ENCODE measurements at places on chromosomes 4 and X.

- DNase-seq: no peak
Measured at GRCh38 chr4:8507196-8507570, 66.6 kb downstream of the TRMT44 start.

- no peak for DNase-seq
Measured at GRCh38 chrX:52852110-52852860, 15.6 kb downstream of the XAGE3 start.

DNA sequence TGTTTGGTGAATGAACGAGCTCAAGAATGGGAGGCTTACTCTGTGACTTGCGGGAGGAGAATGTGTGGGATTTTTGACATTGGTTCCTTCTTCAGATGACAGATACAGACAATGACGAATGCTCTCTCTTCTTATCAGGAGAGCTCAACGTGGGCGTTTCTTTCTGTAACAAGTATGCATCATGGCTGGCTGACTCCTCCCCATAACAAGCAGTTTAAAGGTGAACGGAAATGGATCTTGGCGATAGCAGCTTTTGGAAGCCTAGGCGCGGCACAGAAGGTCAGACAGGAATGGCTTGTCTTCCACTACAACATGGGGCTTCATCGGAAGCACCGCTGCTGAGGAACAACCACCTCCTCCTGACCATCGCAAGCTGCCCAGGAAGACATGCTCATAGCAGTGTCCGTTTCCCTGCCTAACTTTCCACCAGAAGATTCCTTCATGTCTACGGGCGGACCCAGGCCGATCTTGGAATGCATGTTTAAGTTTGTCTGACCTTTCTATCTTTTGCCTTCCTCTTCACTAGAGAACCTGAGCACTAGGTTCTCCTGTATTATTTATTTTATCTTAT lies 18.3 kb upstream of the ACSL1 start:
- no peak for DNase-seq

GRCh38 chr4:175386776-175387507 lies 425.1 kb downstream of the GPM6A start:
- no peak for DNase-seq

DNA sequence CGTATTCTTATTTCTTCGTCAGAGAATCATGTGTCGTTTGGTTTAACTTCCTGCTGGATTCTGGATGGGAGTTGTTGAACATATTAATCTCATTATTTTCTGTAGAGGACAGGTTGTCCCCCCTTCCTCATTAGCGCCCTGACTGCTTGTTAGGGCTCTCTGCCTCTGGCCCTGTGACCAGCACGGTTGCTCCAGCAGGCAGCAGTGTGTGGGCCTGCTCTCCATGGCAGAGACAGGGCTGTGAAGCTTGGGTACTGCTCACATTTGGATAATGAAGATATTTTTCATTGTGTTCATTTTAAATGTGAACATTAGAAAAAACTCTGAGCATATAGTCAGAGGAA lies 102.7 kb downstream of the KLHL8 start:
- DNase-seq: no peak

DNA sequence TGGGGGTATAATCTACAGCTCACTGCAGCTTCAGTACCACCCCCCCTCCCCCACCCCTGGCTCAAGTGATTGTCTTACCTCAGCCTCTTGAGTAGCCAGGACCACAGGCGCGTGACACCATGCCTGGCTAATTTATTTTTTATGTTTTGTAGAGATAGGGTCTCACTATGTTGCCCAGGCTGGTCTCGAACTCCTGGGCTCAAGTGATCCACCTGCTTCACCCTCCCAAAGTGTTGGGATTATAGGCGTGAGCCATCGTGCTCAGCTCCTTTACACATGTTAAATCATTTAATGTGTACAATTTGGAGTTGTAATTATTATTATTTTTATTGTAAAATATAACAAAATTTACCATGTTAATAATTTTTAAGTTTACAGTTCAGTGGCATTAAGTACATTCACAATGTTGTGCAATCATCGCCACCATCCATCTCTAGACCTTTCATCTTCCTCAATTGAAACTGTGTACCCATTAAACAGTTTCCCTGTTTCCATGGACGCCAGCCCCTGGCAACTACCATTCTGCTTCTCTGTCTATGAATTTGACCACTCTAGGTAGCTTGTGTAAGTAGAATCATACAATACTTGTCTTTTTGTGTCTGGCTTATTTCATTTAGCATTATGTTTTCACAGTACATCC lies 6.1 kb downstream of the SLAIN2 start:
- DNase-seq: no peak

- DNase-seq: no peak
Measured at GRCh38 chr4:52837716-52838558, 24.2 kb upstream of the RASL11B start.

DNA sequence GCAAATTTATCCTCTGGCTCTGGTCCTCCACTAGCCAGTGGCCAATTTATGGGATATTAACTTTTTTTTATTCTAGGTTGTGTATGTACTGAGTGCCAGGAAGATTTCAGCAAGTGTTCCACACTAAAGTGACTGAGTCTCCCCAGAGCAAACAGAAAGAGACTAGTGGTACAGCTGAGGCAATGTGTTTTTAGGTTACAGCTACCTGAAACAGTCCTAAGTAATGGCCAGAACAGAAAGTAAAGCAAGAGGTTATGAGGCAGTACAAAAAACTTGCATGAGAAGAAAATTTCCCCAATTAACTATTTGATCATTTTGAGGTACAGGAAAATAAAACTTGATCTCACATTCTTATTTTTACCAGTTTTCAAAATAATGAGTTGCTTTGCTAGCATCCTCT lies 31.2 kb downstream of the PRDM8 start:
- no peak for DNase-seq

DNA sequence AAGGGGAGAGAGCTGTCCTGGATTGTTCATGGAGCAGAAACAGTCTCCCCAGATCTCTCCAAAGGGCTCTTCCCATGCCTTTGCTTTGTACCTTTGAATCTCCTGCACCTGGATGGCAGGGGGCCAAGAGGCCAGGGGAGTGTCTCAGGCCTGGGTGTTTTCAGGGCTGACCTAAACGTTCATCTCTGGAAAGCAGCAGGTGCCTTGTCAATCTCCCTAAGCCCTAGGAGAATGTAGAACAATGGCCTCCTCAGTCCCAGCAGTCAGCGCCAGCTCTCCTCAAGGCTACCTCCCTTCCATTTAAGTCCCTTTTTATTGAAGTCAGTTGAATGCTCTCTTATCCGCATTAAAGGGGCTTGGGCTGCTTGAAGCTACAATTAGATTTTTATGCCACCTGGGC lies 31.2 kb upstream of the NSUN7 start:
- no peak for DNase-seq

DNA sequence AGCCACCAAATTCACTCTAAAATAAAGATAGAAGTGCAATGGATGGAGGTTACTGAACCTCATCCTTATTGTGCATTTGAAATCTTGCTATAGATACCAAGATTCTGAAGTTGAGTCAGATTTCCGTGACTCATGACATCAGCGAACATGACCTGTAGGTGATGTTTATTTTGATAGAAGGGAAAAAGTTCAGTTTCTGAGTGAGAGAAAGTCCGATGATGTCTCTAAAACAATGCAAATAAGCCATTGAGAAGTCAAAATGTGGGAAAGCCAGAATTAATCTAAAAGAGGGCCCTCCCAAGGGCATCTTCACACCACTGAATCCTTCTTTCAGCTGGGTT lies 20.0 kb downstream of the PHOX2B start:
- no peak for DNase-seq

DNA sequence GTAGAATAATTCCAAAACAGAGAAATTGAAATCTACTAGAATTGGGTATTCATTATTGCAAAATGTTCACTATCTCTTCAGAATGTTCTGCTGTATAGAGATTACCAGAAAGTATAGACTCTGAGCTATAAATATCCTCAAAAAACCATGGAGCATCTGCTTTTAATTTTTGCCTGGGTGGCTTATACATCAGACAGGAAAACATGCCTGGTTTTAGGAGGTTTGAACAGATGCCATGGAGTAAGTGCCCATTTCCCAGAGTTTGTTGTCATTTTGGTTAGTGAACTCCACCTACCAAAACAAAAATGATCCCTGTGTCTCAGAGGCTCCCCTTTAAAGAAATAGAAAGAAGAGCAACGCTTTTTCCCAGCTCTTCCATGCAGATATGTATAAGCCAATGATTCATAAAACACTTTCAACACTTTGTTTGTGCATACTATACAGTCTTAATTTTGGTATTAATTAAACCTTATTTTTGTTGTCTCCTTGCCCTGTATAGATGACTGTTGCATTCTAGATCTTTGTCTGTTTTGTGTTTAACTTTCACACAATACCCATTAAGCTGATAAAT lies 68.7 kb downstream of the MEPE start:
- no peak for DNase-seq

DNA sequence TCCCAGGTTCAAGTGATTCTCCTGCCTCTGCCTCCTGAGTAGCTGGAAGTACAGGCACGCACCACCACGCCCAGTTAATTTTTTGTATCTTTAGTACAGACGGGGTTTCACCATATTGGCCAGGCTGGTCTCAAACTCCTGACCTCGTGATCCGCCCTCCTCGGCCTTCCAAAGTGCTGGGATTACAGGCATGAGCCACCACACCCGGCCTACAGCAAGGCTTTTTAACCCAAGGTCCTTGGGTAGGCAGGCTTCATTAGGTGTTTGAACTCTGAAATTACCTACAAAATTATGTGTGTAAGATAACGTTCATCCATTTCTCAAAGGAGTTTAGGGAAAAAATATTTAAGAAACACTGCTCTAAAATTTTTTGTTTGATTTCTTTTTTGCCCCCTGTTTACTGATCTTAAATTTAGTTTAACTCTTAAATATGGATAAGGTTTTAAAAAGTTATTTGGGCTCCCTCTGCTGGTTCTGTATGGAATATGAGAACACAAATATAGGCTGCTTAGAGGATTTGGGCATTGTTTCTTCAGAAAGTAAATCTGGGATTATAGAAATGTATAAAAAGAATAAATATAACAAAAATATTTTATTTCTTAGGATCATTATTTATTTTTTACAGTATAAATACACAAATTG lies 92.8 kb downstream of the CBR4 start:
- DNase-seq: peak; percentile 30

GRCh38 chrX:120029354-120029753 lies 48.1 kb downstream of the RHOXF2B start:
- DNase-seq: no peak

DNA sequence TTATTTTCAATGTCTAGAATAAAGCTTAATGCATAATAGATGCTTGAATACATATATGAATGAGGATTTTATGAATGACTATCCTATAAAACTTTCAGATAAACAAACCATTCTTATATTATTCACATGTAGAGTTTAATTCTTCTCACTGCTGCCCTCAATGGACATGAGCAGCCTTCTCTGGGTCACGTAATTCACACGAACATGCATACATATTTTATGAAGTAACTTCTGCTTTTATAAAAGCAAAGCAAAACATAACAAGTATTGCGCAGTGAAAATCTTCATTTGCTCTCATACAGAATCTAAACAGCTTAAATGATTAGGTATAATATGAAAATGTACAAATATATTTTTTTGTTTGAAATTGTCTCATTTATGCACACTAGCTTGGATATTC lies 116.7 kb downstream of the TMA16 start:
- DNase-seq: no peak

GRCh38 chr4:6177587-6178197 lies 22.7 kb downstream of the JAKMIP1 start:
- peak; percentile 80 for DNase-seq

DNA sequence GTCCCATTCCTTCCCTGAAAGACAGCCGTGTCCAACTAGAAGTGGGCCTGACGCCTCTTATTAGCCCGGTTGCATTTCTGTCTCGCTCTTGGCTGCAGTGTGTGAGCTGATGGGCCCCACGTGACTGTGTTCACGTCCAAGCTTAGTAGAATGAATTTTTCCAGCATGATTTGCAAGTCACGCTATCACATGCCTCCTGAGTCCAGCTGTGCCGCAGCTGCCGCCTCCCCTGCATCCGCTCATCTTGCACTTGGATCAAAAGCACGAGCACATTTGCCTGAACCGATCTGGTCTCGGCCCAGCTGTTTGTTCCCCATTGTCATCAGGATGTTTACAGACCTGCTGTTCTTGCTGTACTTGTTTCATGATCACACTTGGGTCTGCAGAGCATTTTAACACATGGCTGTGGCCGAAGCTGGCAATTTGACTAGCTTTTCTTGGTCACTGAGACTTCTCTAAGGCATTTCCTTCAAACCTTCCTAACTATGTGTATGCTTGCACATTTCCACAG lies 126.5 kb downstream of the KIT start:
- no peak for DNase-seq

DNA sequence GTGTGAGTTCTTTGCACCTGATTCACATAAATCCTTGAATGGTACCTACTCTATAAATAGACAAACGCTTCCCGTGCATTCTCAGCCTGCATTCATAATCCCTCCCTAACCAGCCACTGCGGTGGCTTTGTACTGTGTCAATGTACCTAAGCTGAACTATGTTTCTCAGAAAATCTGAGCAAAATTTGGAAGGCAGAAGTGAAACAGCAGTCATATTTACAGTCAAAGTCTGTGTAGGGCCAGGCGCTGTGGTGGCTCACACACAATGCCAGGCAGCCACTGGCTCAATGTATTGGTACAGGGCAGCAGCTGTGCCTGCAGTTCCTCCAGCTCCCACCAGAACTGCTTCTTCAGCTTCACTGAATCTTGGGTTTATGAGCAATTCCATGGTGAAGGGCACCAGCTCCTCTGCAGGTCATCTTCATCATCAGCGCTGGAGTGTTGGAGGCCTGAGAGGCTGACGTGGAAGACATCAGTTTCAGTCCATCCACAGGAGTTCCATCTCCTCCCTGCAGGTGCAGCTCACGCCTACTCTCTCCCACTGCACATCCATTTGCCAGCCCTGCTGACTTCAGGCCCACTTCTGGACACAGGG lies 32.3 kb upstream of the IRF2 start:
- peak; percentile 19 for DNase-seq

DNA sequence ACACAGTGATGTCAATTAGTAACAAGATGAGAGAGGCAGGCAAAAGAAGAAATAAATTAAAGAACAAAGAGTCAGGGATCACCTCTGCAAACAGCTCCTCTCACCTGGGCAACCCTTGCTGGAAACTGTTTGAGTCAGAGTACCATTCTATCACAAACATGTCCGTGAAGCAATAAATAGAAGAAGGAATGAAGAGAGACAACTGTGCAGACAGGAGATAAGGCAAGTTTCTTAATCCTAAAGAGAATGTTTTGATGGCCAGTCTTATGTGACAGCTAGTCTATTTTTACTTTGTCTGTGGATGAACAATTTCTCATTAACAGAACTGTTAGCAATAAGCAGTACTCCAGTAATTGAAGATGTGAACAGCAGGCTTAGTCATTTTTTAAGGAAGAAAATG lies 422.4 kb downstream of the DMD start:
- DNase-seq: no peak

Data from CD4-positive, alpha-beta T cell treated with Interleukin-21 for 1 hour (primary cell).